ENCODE measurements at places on chromosomes 6 and 20. TPM values are rescaled to one million over a fixed set of nuclear protein-coding genes. Genes with fewer than 3 reads are reported as not detected.

RIMS1 gene
- total RNA-seq = 23.5 TPM

MTFR2 gene
- 0.76 TPM for total RNA-seq

TPBG gene
- 47.1 TPM for total RNA-seq

FAM184A gene
- 0.50 TPM for total RNA-seq

MAS1 gene
- total RNA-seq = not detected

TMEM14A gene
- 20.4 TPM for total RNA-seq

SOBP gene
- 7.4 TPM for total RNA-seq

CST4 gene
- total RNA-seq = not detected

HSP90AB1 gene
- 527 TPM for total RNA-seq

TFAP2B gene
- 27.5 TPM for total RNA-seq

SMLR1 gene
- total RNA-seq = not detected

TRIM10 gene
- total RNA-seq = not detected

TREM2 gene
- total RNA-seq = not detected

SLC22A23 gene
- total RNA-seq = 10.2 TPM

AFG1L gene
- total RNA-seq = 9.5 TPM

AVP gene
- total RNA-seq = not detected

CBLN4 gene
- total RNA-seq = not detected

HLA-A gene
- 316 TPM for total RNA-seq

PRL gene
- total RNA-seq = not detected

TCP11 gene
- 0.43 TPM for total RNA-seq

UNC5CL gene
- total RNA-seq = 0.76 TPM

C20orf204 gene
- 1.3 TPM for total RNA-seq

TPX2 gene
- 22.6 TPM for total RNA-seq

NRSN1 gene
- not detected for total RNA-seq

HCK gene
- not detected for total RNA-seq

SLC17A4 gene
- total RNA-seq = not detected

ZKSCAN3 gene
- 6.2 TPM for total RNA-seq

MYT1 gene
- total RNA-seq = not detected

CALHM6 gene
- 0.94 TPM for total RNA-seq

SIRPB2 gene
- total RNA-seq = not detected

NKAPL gene
- total RNA-seq = not detected

ANKRD66 gene
- not detected for total RNA-seq

NUP153 gene
- total RNA-seq = 34.6 TPM

PSMG4 gene
- 20.4 TPM for total RNA-seq

TLDC2 gene
- total RNA-seq = 0.26 TPM

TMC2 gene
- not detected for total RNA-seq

KIF6 gene
- total RNA-seq = 1.8 TPM

CGAS gene
- 0.37 TPM for total RNA-seq

DPPA5 gene
- not detected for total RNA-seq

OXT gene
- not detected for total RNA-seq

NOL4L gene
- total RNA-seq = 30.5 TPM

NT5DC1 gene
- total RNA-seq = 16.0 TPM

TAB2 gene
- 50.6 TPM for total RNA-seq

FOXA2 gene
- total RNA-seq = not detected

Data from osteocyte (in vitro differentiated cells).